ENCODE measurements at places on chromosomes 1 and 21.

DNA sequence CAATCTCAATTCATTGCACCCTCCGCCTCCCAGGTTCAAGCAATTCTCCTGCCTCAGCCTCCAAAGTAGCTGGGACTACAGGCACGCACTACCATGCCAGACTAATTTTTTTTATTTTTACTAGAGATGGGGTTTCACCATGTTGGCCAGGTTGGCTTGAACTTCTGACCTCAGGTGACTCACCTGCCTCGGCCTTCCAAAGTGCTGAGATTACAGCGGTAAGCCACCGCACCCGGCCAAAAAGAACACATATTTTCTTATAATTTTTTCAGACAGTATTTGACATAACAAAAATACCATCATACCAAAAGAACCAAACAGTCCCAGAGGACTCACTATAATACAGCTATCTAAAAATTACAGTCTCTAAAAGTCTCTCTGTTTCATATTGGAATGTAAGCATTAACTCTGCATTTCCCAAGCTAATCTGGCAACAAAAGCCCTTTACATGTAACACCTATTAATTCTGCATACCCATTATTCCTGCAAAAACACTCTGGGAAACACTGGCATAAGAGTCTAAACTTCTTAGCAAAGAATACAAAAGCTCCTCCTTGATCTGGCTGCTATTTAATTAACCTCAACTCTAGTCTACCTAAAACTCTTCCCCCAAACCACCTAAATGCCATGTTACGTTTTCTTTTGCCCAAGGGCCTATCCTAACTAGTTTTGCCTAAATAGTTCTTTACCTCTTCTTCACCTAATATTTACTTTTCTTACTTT, 26.9 kb downstream of the WDR26 start:
- DNase-seq = no peak

GRCh38 chr1:158119976-158120653, 60.6 kb upstream of the CD1D start:
- no peak for DNase-seq

- no peak for DNase-seq
Observed at GRCh38 chr1:20610970-20611369, 22.1 kb downstream of the CDA start.

DNA sequence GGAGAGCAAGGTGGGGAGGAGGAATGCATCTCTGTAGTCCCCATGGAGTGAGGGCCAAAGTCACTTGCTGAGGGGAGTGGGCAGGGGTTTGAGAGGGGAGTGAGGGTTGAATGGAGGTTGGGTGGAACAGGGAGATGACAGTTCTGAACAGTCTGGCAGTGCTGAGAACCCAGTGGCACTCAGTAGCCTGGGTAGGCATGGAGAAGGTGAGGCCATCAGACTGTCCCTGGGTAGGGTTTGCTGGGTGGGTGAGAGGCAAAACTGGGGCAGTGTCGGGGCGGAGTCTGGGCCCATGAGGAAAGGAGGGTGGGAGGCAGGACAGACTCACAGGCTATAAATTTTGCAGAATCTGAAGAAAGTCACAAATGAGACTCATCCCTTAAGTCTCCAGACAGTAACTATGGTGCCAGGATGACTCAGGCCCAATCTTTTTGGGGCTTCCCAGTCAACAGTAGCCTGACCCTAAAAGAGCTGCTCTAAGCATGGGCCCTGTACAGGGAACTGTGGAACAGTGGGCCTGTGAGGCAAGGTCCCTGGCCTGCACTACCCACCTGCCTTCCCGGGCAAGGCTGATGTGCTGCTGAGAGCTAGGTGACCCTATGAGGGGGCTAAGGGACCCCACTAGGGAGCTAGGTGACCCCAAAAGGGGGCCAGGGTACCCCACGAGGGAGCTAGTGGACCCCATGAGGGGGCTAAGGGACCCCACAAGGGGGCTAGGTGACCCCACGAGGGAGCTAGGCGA, 51.0 kb upstream of the DMRTB1 start:
- DNase-seq = no peak

DNA sequence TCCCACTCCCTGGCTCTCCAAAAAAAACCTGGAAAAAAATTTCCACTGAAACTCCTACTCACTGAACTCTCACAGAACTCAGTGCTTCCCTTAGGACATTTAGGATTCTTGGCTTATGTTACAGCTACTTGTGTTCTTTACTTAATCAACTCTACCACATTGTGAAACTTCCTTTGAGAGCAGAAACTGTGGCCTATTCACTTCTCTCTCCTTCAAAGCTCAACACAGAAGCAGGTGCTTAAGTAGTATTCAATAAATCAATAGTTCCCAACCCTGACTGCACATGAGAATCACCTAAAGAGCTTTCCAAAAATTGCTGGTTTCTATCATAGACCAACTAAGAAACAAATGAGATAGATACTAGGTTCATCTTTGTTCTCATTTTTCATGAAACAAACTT, 67.9 kb upstream of the DMRTA2 start:
- DNase-seq = no peak

DNA sequence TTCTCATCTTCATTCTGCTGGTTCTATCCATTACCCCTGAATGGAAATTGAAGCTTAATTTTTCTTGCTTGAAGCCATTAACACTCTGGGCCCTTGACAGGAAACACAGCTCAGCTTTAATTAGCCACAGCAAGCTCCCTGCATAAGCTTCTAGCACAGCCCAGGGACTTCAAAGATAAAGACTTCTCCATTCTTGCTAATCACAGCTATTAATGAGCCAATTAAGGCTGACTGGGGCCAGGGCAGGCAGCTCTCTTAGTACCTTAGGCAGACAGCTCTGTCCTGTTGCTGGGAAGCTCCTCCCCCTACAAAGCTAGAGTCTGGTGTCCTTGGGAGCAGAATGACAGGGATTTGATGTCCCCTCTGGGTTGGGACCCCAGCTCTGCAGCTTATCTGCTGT, 27.9 kb upstream of the TRABD2B start:
- no peak for DNase-seq

- DNase-seq = peak; percentile 72
Observed at GRCh38 chr1:62530516-62531154, 66.7 kb upstream of the ANGPTL3 start.

GRCh38 chr1:46526691-46527291, 24.7 kb downstream of the KNCN start:
- no peak for DNase-seq

DNA sequence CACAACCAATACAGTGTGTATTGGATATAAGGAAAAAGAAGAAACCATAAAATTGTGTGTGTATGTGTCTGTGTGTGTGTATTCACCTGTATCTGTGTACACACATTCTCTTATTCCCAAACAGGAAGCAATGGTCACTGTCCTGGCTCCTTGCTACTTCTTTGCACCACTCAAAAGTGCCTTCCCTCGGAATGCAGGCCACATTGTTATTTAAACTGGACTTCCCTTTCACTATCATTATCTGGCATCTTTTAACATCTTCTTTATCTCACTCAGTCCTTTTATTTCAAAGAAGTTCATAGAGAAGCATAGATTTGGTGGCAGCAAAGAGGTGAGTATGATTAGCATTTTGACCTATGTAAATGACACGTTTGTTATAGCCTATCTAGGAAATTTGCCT, 803.7 kb downstream of the NCAM2 start:
- DNase-seq = no peak

DNA sequence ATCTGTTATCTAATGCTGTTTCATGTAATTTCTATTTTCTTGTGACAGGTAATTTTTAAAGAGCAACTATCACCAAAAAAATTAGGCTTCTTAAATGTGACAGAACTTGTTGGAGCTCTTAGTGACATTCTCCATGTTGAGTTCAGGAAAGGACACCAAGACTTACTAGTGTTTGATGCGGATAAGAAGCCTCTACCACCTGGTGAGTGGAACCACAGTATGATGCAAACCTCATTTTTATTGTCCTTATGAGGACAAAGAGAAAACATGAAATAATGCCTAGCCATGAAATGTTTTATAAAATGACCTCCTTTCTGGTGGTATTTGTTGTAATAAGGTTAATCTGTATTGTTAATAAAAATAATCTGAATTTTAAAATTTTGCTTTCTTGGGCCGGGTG, 39.1 kb downstream of the TDRD5 start:
- DNase-seq = no peak

- DNase-seq = no peak
Observed at GRCh38 chr1:239884796-239885195, 206.9 kb upstream of the FMN2 start.

GRCh38 chr1:61753998-61754508, 11.8 kb downstream of the PATJ start:
- no peak for DNase-seq

- DNase-seq = no peak
Observed at GRCh38 chr21:35720208-35720731, 340.1 kb downstream of the SETD4 start.

GRCh38 chr1:82266351-82266750, 465.6 kb downstream of the ADGRL2 start:
- DNase-seq = no peak

DNA sequence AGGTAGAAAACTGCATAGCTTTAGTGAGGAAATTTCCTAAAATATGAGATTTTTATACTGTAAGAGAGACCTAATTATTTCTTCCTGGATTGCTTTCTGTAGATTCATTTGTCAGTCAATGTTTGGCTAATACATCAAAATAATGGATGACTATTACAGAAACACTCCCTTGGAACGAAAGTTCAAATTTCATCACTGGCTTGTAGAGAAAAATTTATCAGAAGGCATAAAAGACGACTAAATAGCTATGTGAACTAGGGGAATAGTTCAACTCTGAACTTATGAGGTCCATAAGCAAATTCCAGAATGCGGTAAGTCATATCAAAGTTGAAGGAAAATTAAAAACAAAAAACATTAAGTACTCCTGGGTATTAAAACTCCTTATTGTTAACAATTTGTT, 36.0 kb downstream of the WNT2B start:
- no peak for DNase-seq

- no peak for DNase-seq
Observed at GRCh38 chr21:39020751-39021477, 162.3 kb downstream of the PSMG1 start.

- DNase-seq = peak; percentile 83
Observed at GRCh38 chr1:9721606-9722377, 70.3 kb downstream of the PIK3CD start.

- DNase-seq = no peak
Observed at GRCh38 chr1:204241050-204241449, 27.3 kb upstream of the GOLT1A start.

GRCh38 chr21:17732306-17732705, 86.8 kb downstream of the C21orf91 start:
- DNase-seq = no peak

GRCh38 chr1:8667869-8668594, 149.4 kb downstream of the RERE start:
- DNase-seq = no peak

- no peak for DNase-seq
Observed at GRCh38 chr1:190022709-190023108, 455.0 kb downstream of the BRINP3 start.

DNA sequence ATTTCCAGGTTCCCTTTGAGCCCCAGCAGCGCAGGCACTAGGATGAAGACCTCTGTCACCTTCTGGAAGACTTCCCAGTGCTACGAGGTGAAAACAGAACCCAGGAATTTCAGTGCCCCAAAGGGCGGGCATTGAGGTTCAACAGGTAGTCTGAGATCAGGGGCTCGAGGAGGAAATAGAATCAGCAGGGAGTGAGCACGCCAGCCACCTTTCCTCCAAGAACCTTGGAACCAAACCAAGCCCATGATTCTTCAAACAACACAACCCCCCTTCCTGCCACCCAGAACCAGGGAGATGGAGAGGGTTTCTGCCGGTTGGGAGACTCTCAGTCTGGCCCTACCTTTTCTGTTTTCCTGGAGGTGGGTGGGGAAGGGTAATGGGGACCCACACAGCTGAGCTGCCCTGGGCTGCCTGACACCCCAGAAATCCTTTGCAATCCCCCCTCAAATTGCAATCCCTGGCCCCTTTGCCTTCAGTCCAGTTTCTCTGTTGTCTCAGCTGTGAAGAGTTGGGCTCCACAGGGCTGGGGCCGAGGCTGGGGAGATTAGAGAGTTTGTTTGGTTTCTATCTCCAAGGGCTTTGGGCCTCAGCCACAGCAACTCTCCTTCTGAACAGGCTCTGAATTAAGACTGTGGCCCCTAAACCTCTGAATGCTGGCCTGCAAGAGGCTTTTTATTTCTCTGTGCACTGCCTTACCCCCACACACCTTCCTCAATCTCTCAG, 11.9 kb downstream of the SLC41A1 start:
- no peak for DNase-seq

GRCh38 chr1:189939967-189940366, 537.7 kb downstream of the BRINP3 start:
- no peak for DNase-seq

- DNase-seq = no peak
Observed at GRCh38 chr1:39153684-39154083, 50.8 kb upstream of the MACF1 start.

GRCh38 chr1:19694298-19694697, 29.6 kb downstream of the HTR6 start:
- DNase-seq = no peak

Measured in HEK293T (cell line).